ENCODE measurements at places on chromosomes 6 and 20.

GRCh38 chr20:63508072-63508768 is 9.3 kb upstream of the EEF1A2 start:
- DNase-seq: no peak

- no peak for DNase-seq
Measured at GRCh38 chr20:34529742-34530141, 13.5 kb downstream of the DYNLRB1 start.

- DNase-seq: no peak
Measured at GRCh38 chr20:62236766-62237513, 1.4 kb upstream of the OSBPL2 start.

- DNase-seq: no peak
Measured at GRCh38 chr6:70638468-70638867, 29.2 kb upstream of the SMAP1 start.

DNA sequence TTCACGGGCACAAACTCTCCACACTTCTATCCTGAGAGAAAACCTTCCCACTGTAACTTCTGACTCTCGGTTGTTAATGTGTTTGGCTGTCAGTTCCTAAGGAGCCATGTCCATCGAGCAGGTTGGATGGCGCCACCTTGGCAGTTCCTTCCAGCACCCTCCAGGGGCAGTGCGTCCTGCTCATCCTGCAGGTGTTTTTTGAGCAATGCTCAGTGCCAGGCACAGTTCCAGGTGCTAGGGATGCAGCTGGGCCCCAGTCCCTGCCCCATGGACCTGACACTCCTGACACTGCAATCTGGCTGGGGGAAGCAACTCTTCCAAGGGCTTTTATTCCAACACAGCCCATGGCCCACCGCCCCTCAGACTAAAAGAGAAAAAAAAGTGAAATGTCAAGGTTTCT is 376.4 kb downstream of the PREX1 start:
- no peak for DNase-seq

DNA sequence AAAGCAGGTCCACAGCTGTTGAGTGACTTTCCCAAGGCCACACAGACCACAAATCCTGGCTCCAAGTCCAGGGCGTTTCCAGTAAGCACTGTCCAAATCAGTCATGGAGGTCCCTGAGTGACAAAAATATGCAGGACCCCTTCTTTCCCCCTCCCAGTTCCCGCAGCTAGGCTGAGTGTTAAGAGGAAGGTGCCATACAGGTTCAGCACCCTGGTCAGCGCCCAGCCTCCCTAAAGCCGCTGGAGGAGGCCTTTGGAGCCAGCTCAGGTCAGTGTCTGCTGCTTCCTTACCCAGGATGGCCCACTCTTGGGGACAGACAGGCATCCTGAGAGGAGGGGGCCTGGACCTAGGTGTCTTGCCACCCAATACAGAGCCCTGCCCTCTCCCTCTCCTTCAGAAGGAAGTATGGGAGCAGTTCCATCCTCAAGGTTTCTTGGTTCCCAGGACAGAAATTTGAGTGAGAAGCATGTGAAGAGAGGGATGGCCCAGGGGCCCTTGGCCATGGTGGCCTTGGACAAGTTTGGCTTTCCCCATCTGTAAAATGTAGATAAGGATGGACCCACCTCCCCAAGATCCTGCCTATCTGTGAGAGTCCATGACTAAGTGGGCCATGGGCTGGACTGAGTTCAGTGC is 13.2 kb downstream of the TMEM74B start:
- no peak for DNase-seq

- DNase-seq: no peak
Measured at GRCh38 chr20:51551186-51551585, 8.7 kb upstream of the NFATC2 start.

DNA sequence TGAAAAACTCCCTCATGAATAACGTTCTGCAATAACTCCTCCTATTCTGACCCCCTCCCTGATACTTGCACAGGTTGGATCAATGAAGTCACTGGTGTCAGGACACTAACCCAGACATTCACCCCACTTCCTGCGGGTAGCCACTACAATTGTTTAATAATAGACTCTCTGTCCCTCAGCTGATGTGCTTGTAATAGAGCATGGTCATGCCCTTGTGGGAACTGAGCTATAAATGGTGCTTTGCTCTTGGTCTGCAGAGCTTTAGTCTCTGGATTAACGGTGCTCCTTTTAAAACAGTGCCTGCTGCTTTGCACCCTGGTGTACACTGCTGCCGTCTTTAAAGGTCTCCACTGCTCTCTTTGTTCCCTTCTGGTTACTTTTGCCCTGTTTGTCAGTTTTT is 127.3 kb downstream of the BACH2 start:
- DNase-seq: no peak

- no peak for DNase-seq
Measured at GRCh38 chr6:17458966-17459365, 65.6 kb downstream of the CAP2 start.

DNA sequence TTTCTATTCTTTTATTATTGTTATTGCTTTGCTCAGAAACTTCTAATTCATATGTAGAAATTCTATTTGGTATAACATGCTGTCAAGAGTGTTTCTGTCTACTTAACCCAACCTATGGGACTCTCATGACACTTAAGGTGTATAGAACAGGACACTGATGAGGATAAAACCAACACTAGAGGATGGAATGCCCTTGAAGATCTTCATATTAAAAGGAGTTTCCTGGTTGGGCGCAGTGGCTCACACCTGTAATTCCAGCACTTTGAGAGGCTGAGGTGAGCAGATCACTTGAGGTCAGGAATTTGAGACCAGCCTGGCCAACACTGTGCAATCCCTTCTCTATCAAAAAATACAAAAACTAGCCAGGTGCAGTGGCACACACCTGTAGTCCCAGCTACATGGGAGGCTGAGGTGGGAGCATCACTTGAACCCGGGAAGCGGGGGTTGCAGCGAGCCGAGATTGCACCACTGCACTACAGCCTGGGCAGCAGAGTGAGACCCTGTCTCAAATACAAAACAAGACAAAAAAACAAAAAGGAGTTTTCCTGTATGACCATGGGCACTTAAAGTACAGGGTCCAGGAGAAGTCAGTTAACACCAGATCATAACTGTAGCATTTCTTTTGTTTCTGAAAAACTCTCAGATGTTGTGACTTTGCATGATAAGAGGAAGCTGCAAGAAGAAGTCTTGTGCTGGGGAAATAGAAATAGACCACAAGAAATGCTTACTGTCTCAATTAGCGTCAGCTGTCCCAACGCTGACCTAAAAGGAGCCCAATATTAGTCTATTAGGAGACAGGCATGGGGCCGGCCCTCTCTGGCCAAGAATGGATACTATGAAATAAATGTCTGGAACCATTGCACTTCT is 38.9 kb upstream of the CD2AP start:
- no peak for DNase-seq

- no peak for DNase-seq
Measured at GRCh38 chr6:128686084-128686483, 165.7 kb upstream of the PTPRK start.

DNA sequence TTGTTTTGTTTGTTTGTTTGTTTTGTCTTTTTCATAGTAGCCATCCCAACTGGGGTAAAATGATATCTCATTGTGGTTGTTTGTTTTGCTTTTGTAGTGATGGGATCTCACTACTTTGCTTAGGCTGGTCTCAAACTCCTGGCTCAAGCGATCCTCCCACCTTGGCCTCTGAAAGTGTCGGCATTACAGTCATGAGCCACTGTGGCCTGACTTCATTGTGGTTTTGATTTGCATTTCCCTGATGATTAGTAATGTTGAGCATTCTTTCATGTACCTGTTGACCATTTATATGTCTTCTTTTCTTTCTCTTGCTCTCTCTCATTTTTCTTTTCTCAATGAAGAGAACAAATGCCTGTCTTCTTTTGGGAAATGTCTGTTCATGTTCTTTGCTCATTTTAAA is 30.8 kb upstream of the HLA-DOA start:
- no peak for DNase-seq

GRCh38 chr20:15818651-15819071 is 754.6 kb downstream of the KIF16B start:
- DNase-seq: no peak

DNA sequence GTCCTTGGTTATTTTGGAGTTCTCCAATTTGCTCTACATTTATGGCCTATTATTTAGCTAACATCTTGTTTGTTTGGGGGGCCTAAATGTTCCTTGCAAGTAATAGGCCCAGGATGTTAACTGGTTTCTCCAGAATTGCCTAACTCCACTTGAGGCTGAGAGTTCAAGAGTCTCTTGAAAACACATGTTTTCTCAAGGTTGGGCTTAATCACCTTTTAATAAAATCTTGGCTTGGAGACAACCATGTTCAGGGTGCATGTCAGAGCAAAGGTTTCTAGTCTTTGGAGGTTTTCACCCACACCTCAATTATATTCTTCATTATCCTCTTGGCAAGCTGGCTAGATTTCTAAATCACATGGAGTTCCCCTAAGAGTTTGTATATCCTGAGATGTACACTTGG is 54.2 kb downstream of the KLHL31 start:
- no peak for DNase-seq
